ENCODE measurements at places on chromosomes 1 and 21.

DNA sequence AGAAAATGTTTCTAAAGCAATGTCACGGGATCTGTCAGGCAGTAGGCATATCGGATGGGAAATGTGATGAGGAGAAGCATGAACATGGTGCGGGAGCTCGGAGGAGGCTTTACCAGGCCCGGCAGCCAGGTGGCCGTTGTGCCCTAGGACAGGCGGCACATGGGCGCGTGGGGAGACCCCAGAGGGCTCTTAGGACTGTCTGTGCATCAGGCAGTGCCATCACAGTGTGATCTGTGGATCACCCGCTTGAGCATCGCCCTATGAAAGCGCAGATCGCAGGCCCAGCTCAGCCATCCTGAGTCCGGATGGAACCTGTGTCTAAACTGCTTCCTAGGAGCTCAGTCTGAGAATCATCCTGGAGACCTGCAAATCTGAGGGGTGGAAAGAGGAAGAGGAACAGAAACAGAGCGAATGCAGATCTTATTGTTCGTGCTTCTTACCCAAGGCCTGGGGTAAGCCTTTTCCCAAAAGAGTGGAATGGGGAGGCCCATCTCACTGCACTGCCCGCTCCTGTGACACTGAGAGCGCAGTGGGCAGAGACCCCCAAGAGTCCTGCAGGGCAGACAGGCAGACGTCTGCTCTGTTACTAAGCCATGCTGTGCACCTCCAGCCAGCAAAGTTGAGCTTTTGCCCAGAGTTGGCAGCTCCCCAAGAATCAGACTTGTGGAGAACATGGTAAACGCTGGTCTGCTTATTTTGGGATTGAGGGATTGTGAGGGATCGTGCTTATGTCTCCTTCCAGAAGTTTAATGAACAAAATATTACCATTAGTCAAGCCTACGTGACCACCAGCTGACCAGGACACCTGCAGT lies 251.0 kb downstream of the RHOU start:
- peak; percentile 17 for DNase-seq

DNA sequence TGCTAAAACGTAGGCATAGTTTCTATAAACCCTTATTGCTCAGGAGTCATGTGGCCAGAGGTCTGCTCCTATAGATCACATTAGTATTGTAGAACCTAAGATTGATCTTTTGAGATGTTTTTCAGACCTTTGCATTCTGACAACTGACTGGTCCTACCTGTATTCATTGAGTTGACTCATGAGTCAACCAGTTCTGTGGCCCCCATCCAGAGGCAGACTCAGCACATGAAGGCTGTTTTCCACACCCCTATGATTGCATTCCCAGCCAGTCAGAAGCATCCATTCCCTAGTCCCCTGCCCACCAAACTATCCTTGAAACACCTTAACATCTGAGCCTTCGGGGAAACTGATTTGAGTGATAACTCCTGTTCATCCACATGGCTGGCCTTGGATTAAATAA lies 451.7 kb downstream of the SIPA1L2 start:
- no peak for DNase-seq

DNA sequence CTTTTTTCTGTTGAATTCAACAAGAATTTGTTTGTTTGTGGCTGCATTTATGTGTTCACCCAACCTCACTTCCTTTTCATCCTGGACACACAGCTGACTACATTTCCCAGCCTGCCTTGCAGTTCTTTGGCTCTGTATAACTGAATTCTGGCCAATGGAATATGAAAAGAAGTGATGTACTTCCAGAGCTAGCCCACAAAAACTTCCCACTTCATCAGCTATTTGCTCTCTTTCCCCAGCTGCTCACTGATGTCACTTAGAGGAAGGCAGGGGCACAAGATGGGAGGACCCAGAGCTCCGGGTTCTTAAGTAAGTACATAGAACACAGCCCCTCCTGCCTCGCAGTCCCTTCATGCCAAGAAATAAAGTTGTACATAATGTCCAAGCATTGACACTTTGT lies 235.0 kb upstream of the FGGY start:
- peak; percentile 93 for DNase-seq

GRCh38 chr1:160813215-160813614 lies 17.2 kb downstream of the LY9 start:
- DNase-seq = no peak

DNA sequence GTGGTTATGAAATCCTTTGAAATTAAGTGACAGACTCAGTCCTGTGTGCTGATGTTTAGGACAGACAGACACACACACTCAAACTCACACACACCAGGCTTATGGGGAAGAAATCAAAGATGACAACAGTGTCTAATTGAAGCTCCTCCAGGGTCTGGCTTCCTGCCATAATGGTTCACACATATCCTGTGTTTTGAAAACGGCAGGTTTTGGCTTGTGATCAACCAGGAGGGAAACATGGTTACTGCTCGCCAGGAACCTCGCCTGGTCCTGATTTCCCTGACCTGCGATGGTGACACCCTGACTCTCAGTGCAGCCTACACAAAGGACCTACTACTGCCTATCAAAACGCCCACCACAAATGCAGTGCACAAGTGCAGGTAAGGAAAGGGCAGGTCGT lies 4.6 kb downstream of the MTARC1 start:
- peak; percentile 28 for DNase-seq

GRCh38 chr1:183548116-183548515 lies 42.1 kb downstream of the NCF2 start:
- DNase-seq = no peak

DNA sequence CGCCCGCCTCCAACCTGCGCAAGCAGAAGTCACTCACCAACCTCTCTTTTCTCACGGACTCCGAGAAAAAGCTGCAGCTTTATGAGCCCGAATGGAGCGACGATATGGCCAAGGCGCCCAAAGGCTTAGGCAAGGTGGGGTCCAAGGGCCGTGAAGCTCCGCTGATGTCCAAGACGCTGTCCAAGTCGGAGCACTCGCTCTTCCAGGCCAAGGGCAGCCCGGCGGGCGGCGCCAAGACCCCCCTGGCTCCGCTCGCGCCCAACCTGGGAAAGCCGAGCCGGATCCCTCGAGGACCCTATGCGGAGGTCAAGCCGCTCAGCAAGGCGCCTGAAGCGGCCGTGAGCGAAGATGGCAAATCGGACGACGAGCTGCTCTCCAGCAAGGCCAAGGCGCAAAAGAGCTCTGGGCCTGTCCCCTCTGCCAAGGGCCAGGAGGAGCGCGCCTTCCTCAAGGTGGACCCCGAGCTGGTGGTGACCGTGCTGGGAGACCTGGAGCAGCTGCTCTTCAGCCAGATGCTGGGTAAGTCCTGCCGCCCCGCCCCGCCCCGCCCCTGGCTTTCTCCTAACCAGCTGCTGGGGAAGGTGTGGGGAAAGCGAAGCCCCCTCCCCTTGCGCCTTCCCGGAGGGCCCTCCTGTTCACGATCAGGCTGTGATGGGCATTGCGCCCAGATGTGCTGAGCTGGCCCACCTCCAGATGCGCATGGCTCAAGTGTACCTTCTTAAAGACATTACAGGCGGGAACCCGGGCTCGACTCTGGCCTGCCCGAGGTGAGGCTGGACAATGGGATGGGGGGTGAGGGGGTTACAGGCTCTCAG lies 110.2 kb downstream of the NAV1 start:
- DNase-seq = no peak

DNA sequence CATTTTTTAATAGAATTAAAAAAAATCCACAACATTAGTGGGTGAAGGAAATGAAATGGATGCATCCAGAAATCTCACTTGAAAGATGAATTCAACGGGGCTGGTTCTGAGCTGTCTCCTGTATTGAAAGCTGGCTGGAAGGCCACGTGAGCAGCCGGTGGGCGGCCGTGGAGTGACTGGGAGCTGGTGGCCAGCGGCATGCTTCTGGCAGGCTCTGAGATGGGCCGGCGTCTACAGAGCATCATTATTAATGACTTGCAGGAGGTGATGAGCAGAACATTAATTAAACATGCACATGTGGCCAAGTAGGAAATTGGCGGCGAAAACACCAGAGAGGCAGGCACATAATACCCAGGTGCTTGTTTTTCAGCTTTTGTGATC lies 115.6 kb upstream of the LMO4 start:
- DNase-seq = peak; percentile 28

DNA sequence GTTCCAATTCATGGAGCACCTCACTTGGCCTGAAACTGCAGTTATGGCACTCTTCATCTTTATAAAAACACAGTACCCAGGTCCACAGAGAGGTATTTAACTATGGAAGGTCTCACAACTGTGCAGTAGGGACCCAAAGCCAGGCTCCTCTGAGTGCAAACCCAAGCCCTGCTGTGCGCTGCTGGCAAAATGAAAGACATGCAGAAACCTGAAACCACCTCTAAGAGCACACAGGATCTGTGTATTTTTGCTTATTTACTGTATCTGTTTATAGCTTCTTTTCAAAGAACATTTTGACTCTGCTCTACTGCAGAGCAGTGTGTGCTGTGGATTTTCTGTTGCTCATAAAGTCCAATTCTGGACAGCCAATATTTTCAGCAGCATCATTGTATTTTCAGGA lies 166.6 kb downstream of the DSCAM start:
- DNase-seq = no peak

Data from fibroblast of upper back skin (primary cell).